ENCODE measurements at places on chromosomes 6 and 20.
A peak's percentile ranks its signal among the peaks of the same experiment; 100 is the strongest.

GRCh38 chr6:38322138-38322537 is 317.6 kb downstream of the BTBD9 start:
- DNase-seq, result no peak

GRCh38 chr6:140095532-140095931 is 721.1 kb upstream of the CITED2 start:
- no peak for DNase-seq

DNA sequence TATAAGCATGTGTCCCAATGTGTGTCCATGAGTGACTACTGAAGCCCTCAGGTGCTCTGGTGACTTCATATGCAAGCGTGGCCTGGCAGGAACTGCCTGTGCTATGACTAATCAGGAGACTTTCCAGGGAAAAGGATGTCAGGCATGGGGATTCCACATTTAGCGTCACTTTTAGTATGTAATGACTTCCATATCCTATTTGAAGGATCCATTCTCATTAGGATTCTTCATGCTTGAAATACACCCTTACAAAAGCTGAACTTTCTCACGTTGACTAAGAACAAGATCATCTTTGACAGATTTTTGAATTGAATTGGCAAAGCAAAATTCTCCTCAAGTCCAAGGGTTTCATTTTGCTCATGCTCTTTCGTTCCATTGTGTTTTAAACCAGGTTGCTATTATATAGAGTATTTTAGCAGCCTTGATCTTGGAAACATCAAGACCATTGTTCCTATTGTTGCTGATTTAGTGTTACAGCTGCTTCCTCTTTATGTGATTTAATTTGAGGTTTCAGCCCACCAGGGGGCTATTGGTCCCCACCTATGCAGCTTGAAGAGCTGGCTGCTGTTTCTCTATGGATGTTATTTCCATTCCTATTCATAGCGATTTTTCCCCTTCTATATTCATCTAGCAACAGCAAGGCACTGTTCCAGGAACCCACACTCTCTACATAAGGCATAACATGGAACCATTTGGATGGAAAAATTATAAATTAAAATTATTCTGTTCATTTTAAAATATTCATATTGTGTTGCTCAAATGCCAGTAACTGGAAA is 418.6 kb downstream of the CDKAL1 start:
- no peak for DNase-seq

DNA sequence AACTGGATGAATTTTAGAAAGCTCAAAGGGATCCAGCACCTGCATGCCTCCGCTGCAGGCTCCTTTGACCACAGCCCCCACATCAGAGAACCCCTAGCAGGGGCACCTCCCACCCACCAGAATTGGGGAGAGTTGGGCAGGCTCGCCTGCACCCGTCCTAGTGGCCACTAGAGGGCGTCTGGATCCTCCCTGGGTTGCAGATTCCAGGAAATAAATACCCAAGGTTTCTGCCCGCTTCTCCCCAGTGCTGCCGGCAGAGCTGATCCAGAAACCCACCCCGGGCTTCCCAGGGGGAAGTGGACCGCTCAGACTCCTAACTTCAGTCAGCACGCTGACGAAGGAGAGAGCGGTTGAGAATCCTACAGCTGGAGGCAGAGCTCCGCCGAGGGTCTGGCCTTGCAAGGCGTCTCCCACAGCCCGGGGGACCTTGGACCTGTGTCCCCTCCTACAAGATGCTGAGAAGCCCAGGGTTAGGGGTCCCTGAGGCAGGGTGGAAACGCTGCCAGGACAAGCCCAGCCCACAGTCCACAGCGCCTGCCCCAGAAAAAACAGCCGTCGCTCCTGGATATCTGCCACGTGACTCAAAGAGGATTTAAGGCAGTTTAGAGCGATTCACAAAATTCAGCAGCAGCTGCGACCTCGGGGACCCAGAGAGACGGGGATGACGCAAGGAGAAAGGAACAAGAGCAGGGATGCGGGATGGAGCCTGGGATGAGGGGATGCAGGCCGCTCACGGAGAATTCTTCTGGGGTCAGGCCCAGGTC is 32.6 kb upstream of the PHACTR3 start:
- DNase-seq, result peak; percentile 68

- no peak for DNase-seq
These were observed 1.9 kb downstream of the PNRC1 start for GRCh38 chr6:89082486-89082891.

GRCh38 chr6:126661646-126662045 is 321.7 kb downstream of the CENPW start:
- DNase-seq, result no peak

DNA sequence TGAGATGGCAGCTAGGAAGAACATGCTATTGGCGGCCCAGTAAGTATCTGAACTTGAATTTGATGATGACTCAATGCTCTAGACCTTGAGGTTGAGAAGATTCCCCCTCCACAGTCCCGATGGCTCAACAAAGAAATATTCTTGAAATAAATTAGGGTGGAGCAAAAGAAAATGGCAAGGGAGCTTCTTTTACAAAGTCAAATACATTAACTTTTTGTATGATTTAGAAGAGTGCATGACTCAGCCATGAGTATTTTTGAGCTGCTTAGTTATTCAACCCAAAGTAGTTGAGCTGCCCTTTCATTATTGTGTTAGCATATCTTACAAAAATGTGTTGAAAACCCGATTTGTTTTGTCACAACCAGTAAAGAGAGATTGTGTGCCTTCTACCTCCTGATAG is 7.6 kb downstream of the TFAP2C start:
- DNase-seq, result no peak

DNA sequence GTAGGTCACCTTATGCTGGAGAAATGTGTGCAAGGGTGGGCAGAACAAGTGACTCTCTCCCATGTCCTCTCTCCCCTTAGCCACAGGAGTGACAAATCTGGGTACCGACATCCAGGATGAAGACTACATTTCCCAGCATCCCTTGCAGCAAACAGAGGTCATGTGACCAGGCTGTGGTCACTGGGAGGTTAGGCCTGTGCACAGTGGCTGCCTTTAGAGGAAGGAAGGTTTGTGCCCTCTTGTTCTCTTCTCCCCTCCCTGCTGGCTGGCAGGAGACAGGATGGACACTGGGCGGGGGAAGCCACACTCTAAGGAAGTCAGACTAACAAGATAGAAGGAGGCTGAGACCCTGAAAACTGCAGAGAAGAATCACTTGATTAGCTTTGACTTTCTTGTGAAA is 360.2 kb downstream of the PREX1 start:
- DNase-seq, result no peak
